ENCODE measurements at places on chromosomes 6 and 20.

GRCh38 chr6:153525998-153526397 is 394.9 kb upstream of the RGS17 start:
- no peak for DNase-seq

GRCh38 chr20:23449421-23449820 is 3.3 kb downstream of the CST11 start:
- no peak for DNase-seq

DNA sequence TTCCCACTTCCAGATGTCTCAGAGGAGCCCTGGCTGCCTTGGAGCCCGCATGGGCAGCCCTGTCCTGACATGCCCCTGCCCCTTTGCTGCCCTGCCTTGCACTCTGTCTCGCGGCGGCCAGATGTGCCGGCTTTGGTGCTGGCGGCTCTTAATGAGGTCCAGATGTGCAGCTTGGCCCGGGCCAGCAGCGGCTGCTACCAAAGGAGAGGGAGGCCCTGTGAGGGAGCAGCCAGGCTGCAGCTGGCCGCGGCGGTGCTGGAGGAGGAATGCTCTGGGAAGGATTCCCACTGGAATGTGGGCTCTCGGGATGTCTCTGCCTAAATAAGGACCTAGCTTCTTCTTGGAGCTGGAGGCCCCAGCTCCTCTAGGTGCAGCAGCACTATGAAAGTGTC is 72.4 kb downstream of the FGD2 start:
- DNase-seq, result peak; percentile 93

DNA sequence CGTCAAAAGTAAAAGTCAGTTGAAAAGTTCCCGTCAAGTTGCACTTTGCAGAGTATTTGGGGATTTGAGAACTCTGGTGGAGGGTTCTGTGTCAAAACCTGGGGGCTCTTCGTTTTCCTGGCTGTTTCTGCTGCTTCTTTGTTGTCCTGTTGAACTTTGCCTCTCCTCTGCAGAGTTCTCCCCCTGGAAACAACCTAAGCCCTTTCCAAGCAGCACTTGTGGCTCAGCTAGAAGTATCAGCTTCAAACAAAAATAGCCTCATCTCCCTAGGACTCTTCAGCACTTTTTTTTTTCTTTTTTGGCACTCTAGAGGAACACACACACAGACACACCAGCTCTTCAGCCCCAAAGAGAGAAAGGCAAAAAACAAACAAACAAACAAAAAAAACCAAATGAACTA is at the start of gene TRDN:
Gene TRDN (minus strand): TSS at position 169 of the 400 bp plus-strand sequence. CDS start 175 bp downstream, outside the sequence.
- DNase-seq, result no peak

DNA sequence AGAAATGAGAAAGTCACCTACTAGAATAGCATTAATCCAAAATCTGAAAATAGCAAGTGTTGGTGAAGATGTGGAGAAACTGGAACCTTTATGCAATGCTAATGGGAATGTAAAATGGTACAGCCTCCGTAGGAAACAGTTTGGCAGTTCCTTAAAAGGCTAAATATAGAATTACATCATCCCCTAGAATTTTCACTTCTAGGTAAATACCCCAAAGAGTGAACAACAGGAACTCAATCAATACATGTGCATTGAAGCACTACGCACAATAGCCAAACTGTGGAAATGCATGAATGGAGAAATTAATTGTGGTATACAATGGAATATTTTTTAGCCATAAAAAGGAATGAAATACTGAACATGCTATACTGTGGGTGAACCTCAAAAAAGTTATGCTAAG is 982.0 kb upstream of the FLRT3 start:
- no peak for DNase-seq

GRCh38 chr6:65052626-65053025 is 654.4 kb downstream of the EYS start:
- DNase-seq, result no peak

DNA sequence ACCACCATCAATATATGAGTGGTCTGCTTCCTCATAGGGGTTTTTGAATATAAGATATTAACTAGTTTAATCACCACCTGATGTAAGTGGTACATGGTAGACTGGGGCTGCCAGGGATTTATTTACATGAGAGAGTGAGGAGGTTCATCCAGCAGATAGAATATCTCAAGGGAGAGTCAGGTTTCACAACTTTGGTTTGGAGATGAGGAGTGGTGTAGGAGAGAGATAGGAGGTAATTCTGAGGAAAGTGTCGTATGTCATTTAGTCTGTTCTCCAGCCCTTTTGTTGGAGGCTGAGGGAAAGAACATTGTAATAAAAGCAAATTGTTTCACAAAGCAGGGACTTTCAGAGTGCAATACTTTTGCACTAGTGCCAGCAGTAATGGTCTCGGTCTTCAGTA is 16.8 kb downstream of the L3MBTL3 start:
- DNase-seq, result no peak

DNA sequence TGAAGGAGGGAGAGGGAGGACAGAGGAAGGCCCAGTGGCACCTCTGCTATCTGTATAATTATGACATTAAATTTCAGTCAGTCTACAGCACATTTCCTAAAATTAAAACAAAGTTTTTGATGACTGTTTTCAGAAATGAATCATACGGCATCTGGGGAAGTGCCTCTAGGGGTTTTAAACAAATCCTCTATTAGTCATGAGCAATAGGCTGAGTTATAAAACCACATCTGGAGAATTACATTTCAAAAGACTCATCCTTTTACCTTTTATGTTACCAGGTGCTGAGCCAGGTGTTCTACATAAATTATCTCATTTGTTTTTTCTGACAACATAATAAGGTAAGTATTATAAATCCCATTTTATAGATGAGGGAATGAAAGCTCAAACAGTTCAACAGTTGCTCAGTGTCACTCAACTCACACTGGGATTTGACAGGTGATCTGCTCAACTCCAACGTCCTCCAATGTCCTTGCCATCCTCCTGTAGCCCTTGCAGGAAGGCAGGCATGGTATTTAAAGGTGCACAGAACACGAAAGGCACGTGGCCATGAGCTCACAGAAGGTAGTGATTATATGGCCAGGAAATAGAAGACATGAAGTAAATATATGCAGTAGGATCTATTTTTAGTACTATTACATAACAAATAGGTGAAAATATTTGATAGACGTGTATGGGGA is 184.2 kb upstream of the MAN1A1 start:
- DNase-seq, result no peak

DNA sequence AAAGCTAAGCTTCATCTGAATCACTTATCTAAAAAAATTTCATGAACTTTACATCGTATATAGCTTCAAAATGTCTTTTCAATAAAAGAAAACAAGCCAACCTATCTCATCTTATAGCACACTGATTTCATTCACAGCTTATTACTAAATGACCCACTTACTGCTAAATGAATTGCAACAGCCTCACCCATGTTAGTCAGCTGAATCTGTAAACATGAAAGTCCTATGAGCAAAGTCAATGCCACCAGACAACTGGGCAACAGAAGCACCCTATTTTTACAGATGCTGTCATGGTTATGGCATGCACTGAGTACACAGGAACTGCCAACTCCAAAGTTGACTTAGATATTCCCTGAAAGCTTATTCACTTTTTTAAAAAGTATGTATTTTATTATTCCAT is 41.2 kb upstream of the DST start:
- no peak for DNase-seq

DNA sequence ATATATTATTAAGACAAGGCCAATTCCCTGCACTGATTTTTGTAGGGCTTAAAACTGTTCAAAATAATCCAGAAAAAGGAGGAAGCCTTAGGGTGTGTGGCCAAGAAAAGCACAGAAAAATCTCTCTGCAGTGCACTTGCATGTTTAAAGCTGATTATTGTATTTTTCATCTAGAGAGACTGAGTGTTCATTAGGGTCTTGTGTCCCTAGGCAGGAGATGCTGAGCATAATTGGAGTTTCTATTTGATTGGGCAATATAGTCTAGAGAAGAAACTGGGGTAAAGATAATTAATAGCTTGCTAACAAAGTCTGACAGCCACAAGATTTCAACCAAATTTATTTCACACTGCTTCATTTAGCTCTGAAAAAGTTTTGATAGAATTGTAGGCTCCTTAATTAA is 2.4 kb downstream of the FLRT3 start:
- no peak for DNase-seq

DNA sequence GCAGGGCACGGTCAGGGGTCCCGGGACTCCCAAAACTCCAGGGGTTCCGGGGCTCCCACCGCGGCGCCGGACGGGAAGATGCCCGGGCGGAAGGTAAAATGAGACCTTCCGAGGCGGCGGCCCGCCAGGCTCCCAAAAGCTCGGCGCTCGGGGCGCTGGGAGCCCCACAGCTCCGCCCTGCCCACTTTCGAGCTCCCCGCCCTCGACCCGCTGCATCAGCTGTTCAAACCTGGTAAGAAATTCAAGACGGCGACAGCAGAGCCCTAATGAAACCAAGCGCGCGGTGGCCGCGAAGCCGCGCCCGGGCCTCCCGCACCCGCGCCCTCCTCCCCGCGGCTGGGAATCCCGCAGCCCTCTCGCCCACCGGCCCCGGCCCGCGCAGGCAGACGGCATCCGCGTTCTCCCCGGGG is 369 bp downstream of the SLC4A11 start:
- no peak for DNase-seq

DNA sequence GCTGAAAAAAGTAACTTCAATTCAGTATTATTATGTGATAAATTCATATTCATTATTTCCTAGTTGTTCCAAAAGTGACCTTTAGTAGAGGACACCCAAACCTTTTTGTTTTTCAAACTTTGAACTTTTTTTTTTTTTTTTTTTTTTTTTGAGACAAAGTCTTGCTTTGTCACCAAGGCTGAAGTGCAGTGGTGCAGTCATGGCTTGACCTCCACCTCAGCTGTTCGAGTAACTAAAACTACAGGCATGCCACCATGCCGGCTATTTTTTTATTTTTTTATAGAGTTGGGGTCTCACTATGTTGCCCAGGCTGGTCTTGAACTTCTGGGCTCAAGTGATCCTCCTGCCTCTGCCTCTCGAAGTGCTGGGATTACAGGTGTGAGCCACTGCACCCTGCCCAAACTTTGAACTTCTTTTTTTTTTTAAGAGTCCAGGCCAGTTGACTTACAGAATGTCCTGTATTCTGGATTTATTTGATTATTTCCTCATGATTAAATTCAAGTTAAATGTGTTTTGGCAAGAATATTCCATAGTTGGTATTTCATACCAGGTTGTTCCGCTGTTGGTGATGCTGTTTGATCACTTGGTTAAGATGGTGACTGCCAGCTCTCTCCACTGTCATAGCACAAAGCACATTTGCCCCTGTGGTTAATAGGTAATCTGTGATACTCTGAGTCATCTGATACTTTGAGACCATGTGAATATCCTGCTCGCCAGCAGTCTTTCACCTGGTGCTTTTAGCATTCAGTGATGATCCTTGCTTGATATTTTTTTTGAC is 48.0 kb downstream of the VAPB start:
- no peak for DNase-seq

DNA sequence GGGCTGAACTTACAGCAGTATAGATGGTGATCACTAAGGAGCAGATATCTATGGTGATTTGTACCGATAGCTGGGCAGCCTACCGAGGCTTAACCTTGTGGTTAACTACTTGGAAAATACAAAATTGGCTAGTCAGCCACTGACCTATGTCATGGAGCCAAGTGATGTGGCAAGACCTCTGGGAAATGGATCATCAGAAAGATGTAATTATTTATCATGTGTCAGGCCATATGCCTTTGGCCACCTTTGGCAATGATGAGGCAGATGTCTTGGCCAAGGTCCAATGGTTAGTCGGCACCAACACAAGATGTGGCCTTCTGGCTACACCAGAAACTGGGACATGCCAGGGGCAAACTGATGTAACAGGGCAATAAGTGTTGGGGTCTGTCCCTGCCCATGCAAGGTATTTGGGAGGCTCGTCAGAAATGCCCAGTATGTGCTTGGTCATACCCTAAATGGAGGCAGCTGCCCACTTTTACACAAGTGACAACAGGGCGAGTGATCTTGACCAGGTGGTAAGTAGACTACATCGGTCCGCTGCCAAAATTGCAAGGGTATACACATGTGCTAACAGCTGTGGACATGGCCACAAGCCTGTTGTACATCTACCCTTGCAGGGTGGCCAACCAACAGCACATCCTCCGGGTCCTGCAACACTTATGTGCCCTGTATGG is 30.1 kb downstream of the HDDC2 start:
- DNase-seq, result no peak

DNA sequence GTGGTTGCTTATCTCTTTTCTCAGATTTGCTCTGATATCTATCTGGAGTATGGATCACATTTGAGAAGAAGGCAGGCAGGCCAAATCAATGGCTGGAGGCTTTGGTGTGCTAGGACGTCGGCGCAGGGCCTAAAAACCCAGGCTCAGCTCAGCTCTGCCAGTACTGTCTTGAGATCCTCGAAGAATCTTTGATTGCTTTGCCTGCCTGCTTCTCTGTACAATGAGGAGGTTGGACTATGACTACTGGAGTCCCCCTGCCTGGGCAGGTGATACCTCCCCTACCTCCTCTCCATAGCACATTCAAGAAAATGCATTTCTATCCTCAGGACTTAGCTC is 25.1 kb downstream of the KCNK5 start:
- no peak for DNase-seq

DNA sequence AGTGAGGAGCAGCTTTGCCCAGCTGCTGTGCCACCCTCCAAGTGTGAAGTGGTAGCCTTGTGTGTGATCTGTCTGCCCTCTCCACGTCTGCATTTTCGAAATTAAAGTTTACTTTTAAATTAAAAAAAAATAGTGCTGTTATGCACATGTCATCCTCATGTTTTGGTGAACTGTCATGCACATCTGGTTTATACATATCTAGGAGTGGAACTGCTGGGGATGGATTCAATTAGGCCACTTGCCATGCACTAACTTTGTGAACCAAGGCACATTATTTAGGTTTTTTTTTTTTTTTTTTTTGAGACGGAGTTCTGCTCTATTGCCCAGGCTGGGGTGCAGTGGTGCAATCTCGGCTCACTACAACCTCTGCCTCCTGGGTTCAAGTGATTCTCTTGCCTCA is 3.6 kb downstream of the GTSF1L start:
- DNase-seq, result no peak

DNA sequence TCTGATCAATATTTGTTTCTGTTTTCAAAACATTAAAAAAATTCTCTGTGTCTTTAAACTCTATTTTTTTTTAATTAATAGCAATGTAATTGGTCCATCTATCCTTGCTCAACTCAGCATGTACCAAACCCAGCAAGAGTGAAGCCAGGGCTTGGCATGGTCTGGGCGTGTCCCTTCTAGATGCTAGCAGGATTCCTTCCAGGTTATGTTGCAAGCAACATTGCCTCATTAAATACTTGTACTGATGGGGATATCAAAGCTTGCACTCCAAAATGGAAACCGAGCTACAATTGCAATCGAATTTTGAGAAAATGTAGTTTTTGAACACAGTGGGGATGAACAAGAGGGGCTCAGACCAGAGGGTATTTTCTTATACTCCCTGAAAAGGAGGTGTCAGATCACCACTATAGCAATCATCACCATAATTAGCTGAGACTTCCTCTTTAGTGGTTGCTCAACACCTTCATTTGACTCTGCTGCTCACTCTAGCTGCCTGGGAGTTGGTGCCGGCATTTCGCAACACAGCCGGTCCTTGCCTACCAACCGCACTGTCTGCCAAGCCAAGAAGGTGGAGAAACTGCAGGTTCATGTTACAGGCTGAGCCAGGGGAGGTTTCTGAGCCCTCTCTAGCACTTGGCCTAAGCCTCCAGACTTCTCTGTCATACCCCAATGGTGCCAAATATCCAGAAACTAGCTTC is 67.8 kb upstream of the RALGAPA2 start:
- no peak for DNase-seq

All from left forelimb (tissue), 1 donor.